ENCODE measurements at places on chromosomes 7 and 10.

DNA sequence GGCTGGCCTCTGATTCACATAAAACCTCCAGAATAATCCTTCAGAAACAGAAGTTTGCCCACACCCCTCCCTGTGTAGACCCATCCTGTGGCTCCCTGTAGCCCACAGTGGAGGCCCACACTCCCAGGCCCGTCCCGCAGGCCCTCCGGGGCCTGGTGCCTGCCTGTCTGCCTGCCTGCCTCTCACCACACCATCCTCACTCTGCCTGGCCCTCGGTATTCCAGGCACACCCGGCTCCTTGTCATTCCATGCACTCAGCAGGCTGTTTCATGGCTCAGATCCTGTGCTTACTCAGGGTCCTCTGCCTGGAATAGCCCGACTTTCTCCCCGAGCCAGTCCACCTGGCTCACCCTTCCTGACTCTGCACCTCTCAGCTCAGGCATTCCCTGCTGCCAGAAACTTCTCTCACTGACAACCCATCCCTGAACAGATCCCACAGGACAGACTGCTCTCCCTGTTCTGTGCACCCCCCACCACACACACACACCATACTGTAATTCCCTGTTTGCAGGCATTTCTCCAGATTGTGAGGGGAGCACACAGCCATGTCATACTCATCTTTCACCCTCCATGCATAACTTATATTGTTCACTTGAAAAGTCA lies 498.0 kb upstream of the ZMIZ1 start:
- no peak for DNase-seq

DNA sequence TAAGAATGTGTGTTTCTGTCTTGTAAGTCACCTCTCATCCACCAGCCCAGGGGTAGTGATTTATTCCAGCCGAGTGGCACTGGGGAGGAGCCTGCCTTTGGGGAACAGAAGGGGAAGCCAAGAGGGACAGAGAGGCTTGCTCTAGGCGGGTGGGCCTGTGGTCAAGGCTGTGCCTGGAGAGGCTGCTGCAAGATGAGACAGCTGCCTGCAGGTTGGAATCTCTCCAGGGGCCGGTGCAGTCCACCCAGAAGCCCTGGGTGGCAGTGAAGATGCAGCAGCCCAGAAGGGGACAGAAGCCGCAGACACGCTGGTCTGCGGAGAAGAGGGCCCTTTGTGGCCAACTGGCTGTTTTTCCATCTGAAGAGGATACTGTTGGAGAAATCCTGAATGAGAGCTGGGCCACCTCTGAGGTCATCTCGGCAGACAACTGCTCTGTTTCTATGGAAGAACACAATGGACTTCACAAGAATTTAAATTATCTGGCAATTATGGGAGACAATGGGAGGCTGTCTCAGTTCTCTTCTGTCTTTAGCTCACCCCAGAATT lies 175.7 kb downstream of the GFRA1 start:
- no peak for DNase-seq

GRCh38 chr7:137813541-137813940 lies 33.2 kb downstream of the DGKI start:
- DNase-seq = no peak

GRCh38 chr7:136870866-136871487 lies 2.5 kb downstream of the CHRM2 start:
- no peak for DNase-seq

DNA sequence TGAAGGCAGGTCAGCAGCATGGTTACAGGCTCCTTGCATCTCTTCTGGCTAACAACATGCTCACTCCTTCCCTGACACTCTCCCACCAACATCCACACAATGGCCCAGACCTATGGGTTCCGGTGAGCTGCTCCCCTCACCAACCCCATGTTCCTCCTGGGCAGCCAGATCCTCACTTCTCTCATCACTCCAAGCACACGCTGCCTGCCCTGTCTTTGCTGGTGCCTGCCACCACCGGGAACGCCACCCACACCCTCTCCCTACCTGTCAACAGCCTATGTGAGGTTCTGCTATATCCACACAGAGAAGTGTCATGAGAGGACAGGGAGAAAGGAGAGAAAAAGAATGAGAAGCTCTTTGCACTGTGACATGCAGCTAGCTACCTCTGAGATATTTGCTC lies 14.6 kb downstream of the PARP12 start:
- no peak for DNase-seq

DNA sequence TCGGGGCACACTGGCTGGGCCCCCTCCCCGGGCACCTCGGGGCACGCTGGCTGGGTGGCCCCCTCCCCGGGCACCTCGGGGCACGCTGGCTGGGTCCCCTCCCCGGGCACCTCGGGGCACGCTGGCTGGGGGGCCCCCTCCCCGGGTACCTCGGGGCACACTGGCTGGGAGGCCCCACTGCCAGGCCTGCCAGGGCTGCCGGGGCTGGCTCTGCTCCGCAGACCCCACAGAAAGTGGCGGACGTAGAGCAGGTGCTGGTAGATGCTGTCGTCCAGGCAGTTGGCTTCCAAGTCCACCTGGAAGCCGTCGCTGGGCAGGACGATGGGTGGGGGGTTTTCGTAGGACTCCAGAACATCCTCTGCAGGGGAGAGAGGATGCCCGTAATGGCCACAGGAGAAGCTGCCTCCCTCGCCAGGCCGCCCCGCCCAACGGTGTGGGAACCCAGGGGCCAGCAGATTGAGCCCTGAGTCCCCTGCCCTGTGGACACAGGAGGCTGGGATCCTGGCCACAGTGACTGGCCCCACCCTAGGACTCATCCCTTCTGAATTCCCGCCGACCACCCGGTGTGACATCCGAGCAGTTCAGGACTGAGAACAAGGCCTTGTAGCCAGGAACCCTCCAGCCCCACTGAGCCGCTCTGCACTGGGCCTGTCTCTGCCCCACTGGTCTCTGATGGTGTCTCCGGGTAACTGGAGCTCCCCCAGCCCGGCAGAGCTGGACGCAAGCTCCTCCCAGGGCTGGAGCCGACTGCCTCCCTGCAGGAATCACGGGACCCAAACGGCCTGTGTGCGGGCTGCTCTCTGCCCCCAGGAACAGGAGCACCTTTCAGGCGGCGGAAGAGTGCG lies 28.2 kb downstream of the AP5Z1 start:
- DNase-seq = no peak

- no peak for DNase-seq
These were observed 17.4 kb upstream of the HPS1 start for GRCh38 chr10:98463976-98464754.

DNA sequence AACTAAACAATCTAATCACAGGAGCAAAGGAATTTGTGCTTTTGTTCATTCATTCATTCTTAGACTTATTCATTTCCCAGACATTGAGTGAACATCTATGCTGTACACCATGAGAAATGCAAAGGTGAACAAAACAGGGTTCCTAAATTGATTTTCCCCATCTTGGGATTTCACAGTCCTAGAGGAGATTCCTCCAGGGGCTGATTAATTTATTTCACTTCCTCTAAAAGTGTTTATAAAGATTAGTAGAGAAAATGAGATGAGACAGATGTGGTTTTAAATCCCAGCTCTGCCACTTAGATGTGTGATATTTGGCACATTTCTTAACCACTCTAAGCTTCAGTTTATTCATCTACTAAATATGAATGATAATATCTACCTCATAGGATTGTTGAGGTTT lies 8.9 kb downstream of the CCDC71L start:
- DNase-seq = no peak

- DNase-seq = peak; percentile 80
These were observed 2.6 kb upstream of the TNS3 start for GRCh38 chr7:47584536-47584895.

GRCh38 chr10:88439932-88440331 lies 143.2 kb downstream of the RNLS start:
- no peak for DNase-seq

- no peak for DNase-seq
These were observed 35.8 kb upstream of the PRKAR1B start for GRCh38 chr7:762885-763284.

GRCh38 chr7:96354881-96355280 lies 33.0 kb upstream of the SLC25A13 start:
- DNase-seq = no peak

- no peak for DNase-seq
These were observed 31.8 kb upstream of the CARD11 start for GRCh38 chr7:3075441-3075840.

DNA sequence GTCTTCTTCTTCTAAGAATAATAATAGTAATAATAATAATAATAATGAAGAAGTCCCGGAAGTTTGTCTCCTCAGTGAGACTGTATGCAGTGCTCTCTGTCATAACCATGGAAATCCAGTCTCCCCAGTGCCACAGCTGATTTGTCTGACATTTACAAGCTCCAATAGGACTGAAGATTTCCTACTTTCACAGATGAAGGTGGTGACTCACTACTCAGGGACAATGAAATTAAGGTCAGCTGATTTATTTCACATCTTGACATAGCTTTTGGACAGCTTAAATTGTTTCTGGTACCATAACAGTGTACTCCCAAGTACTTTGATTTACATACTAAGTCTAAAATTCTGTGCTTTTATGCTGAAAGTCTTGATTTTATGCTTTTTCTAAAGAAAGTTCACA lies 6.9 kb downstream of the CELF2 start:
- peak; percentile 20 for DNase-seq

GRCh38 chr7:2555121-2556052 lies at the start of gene BRAT1:
Gene BRAT1 (minus strand): TSS chr7:2555524. CDS start chr7:2554431, 1,093 bp downstream.
- DNase-seq = peak; percentile 90

DNA sequence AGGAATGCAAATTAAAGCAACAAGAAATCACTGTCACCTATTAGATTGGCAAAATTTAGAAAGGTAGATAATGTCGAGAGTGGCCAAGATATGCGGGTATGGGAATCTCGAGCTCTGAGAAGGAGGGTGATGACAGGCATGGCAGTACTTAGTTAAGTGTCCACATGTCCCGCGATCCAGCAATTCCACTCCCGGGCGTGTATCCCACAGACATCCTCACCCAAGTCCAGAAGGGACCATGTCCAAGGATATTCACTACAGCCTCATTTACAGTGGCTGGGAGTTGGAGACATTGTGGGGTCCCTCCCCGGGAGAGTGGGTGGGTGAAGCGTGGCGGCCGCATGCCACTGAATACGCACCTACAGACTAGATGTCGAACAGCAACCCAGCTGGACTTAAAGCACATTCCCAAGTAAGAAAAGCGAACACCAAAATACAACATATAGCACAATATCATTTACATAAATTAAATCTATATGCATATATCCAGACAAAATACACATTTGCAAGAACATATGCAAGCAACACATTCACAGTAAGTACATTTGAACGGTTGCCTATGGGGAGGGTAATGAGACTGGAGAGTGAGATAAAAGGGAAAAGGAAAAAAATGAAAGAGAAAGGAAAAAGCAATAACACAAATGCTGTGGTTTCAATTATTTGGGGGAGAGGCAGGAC lies 9.9 kb downstream of the KCNH2 start:
- DNase-seq = peak; percentile 21

- DNase-seq = peak; percentile 83
These were observed 58.0 kb upstream of the CAV2 start for GRCh38 chr7:116441534-116441933.
